Stimulated activated CD4-positive, alpha-beta T cell treated with anti-CD3 and anti-CD28 coated beads, Interleukin-1b, Interleukin-23, amount 100 ng/mL, for 4 hours (primary cell): ENCODE measurements at places on chromosomes 3 and 15.

DNA sequence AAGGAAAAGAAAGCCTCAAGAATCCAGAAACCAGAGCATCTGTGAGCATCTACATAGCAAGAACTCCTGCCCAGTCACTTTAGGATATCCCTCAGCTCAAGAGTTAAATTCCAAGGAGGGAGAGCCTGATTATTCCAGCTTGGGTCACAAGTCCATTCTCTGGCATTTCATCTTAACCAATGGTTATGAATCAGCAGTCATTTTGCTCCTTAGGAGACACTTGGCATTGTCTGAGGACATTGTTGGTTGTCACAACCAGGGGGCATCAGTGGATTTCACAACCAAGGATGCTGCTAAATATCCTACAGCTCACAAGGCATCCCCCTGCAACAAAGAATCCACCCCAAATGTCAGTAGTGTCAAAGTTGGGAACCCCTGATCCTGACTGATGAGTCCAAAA, 51.0 kb upstream of the LMCD1 start:
- no peak for DNase-seq

DNA sequence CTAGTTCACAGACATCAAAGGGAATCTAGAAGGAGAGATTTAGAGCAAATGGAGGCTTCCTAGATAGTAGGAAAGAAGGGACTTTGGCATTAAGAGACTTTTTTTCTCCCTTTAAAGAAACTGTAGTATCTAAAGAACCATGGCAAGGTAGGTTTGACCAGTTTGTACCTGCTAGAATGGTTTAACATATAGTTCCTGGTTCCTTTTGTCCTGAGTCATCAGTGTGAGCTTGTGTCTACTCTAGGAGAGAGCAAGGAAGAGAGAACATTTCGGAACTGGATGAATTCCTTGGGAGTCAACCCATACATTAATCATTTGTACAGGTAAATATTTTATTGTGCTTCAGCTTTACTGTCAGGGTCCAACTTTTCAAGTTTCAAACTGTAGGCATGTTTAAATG, 29.6 kb upstream of the TRPC1 start:
- DNase-seq, result no peak

GRCh38 chr3:55369141-55369847, 117.8 kb downstream of the WNT5A start:
- DNase-seq, result no peak

GRCh38 chr3:153130312-153130977, 31.6 kb upstream of the RAP2B start:
- DNase-seq, result no peak

- DNase-seq, result no peak
Observed at GRCh38 chr3:197835509-197835908, 44.5 kb downstream of the LRCH3 start.

DNA sequence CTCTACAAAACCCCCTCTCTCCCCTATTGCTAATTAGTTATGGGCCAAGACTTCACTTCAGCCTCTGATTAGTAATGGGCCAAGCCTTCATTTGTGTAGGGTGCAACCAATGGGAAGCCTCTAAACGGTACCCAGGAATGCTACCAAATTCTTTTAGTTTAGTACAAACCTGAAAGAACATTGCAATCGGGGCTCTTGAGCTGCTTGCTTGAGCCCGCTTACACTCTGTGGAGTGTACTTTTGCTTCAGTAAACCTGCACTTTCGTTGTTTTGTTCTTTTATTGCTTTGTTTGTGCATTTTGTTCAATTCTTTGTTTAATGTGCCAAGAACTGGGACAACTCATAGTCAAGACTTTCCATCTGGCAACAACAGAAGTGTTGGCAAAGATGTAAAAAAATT, 26.2 kb downstream of the DNAAF4 start:
- no peak for DNase-seq

DNA sequence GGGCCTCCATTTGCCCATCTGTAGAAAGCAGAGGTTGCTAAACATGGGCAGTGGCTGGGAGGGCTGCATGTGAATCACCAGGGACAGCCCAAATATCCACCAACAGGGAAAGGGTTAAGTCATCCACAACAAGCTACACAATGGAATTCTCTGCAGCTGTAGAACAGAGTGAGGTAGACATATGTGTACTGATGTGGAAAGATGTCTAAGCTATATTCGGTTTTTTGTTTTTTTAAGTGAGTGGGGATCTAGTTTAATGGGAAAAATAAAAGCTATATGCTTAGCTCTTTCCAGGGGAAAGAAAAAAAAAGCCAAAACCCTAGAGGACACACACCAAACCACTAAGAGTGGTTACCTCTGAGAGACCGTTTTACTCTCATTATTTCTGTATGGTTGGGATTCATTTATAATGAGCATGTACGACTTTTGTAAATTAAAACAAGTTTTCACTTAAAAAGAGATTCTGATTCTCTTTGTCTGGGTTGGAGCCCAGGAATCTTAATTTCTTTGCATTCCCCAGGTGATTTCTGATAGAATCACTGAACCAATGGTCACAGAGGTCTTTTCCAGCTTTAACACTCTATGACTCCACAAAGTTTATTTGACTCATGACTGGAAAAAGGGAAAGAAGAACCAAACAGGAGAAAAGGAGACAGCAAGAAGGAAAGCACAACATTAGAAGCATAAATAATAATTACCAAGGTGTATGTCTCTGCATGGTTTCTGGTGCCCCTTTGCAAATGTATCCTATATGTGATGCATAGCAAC, 19.1 kb downstream of the CRABP1 start:
- DNase-seq, result no peak

DNA sequence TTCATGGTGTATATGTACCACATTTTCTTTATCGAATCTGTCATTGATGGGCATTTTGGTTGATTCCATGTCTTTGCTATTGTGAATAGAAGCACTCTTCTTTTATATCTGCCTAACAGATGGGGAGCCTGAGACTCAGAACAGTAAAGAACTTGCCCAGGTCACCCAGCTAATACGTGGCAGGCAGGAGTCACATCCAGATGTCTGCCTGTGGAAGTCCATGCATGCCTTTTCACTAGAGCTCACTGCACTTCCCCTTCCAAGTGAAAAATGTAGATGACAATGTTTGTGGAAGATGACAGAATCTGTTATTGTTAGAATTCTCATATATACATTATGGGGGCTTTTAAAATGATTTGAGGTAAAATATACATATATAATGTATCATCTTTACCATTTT, 165.0 kb downstream of the PDZRN3 start:
- no peak for DNase-seq

DNA sequence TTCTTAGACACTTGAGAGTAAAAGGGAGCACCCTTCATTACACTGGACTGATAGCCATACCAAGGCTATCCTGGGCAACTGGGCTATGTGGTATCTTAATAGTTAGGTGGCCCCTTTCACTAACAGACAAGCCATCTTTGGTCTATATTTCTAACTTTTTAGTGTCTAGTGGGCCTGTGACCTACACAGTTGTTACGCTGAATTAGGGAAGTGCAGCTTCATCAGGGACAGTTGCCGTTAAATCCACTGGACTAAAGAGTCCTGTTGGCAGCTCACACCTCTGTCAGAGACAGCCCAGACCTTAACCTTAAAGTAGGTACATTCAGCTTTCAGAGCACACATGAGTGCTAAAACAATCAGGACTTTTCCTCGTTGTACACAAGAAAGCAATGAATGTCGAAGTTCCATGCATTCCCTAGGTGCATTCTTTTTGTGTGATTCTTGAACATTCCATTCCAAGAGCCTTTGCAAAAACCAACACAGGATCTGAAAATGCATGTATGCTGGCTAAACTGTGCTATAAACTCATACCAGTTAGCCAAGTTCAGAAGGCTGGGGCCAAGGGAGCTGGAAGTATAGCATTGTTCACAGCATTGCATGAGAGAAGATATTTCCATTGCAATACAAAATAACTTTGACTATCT, 230.2 kb upstream of the EIF1B start:
- DNase-seq, result no peak

- DNase-seq, result no peak
Observed at GRCh38 chr15:90829942-90830440, 38.4 kb upstream of the FURIN start.

DNA sequence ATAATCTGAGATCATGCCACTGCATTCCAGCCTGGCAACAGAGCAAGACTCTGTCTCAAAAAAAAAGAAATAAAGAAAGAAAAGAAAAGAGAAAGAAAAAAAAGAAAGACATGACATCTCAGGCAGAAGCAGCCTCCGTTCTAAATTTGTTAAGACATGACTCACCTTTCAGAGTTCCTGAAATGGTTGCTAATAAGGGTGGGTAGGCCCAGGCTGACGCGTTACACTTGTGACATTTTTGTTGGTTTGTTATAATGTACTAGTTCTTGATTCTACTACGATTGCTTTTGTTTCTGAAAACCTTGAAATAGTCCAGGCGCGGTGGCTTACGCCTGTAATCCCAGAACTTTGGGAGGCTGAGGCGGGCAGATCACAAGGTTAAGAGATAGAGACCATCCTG, 21.0 kb downstream of the SLC25A20 start:
- DNase-seq, result no peak

GRCh38 chr15:81050805-81051204, 50.1 kb downstream of the TLNRD1 start:
- DNase-seq, result no peak

DNA sequence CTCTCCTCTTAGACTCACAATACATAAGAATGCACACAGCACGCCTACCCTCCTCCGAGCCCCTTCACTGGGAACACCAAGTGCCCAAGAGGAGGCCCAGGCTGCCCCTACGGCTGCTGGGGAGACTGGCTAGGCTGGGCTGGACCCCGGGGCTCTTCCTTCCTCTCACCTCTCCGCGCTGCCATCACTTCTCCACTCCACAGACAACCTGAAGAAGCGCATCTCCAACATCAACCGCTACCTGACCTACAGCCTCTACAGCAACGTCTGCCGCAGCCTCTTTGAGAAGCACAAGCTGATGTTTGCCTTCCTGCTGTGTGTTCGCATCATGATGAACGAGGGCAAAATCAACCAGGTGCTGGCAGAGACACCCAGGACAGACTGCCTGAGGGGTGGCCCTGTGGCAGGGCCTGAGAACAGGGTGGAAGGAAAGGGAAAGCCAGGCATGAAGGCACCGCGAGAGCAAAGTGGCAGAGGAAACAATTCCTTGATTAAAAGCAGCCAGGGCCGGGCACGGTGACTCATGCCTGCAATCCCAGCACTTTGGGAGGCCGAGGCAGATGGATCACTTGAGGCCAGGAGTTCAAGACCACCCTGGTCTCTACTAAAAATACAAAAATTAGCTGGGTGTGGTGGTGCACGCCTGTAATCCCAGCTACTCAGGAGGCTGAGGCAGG, 51.6 kb downstream of the SEMA3G start:
- DNase-seq, result no peak

GRCh38 chr15:29784413-29784812, 37.9 kb downstream of the TJP1 start:
- no peak for DNase-seq
